ENCODE measurements at places on chromosomes 1 and 21.

- DNase-seq: no peak
These were observed 526.3 kb downstream of the MATN1 start for GRCh38 chr1:30196872-30197638.

GRCh38 chr1:27413004-27413403, 20.6 kb downstream of the GPR3 start:
- no peak for DNase-seq

DNA sequence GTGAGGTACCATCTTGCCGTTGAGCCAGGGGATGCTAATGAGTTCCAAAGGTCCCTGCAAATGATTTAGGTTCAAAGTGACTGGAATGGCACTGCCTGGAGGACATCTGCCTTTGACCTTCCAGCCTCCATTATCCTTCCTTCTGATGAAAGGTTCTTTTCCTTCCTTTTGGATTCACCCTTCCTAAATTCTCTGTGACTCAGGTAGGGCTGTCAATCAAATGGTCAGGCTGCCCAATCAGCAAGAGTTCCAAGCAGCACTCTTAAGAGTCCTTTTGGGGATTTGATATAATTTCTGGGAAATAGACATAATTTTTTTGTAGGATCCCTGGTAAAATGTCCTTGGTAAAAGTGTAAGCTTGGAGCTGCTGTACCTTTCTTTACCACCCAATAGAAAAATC, 58.8 kb upstream of the LMO4 start:
- DNase-seq: no peak

DNA sequence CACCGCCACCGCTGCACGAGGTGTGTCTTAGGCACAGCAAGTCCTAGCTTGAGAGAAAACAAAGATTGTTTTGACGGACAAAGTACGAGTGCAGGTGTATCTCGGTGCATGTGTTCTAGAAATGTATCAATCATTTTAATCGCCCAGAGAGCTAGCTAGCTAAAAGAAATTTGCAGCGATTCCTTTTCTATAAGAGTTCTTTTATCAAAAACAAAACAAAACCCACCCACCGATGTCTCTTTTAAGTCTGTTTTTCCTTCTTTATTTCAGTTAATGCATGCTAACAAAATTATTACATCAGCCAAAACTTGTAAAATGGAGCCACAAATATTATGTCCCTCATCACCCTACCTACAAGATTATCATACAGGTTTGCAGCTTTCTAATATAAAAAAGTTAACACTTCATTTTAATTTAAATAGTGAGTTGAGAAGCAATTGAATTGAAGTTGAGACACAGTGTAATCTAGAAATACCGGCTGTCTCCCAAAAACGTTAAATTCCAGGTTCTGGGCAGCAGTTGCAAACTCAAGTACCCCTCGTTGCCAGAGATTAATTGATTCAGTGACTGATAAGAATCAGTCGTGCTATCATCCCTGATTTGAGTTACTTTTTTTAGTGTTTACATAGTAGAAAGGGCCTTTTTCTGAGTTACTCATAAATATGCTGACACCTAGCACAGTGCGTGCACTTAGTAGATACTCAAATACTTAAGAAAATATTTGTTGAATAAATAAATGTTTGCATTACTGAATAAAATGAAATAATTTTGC, 1.5 kb upstream of the SYDE2 start:
- no peak for DNase-seq

DNA sequence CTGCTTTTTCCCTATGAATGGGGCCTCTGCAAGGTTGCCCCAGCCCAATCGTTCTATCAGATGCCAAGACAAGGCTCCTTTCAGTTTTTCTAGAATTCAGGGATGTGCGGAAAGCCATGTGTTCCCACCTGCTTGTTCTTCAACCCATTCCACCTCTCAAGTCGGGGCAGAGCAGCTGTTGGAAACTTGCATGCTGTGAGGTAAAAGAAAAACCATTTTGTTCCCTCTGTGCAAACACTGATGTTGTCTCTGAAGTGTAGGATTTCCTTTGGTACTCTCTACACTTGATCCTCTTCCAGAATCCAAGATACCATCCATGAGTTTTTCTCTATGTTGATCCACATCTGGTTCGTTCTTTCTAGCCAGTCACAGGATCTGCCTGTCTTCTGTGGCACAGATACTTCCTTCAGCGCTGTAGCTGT, 7.3 kb downstream of the IER5 start:
- no peak for DNase-seq

DNA sequence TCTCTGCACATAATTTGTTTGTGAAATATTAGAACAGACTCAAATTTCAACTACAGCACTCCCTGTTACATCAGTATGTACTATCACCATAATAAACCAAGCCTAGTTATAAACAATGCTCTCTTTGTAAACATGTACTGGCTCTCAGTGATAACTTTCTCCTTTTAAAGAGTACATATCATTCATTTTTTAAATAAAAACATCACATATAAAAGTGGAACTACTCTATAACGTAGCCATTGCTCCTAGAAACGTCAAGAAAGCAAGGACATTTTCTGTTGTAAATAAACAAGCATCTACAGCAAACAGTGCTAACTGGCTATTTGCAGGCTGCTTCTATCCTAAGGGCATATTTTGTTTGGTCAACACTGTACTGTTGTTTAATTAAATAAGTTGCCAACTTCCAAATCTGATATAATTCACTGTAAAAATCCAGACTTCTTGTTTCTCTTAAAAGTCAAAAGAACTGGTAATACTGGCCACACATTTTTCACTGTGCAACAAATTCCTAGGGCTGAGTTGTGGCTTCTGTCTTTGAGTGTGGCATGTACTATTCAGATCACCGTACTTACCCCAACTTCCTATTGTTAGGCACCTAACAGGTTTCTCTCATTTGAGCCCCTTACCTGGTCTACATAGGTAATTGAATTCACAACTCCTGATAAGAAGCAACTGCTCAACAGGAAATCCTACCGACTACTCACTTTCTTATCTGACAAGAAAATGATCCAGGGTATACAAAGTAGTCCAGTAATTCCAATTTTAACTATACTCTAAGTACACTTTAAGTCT, 111.9 kb downstream of the DENND1B start:
- no peak for DNase-seq

GRCh38 chr1:5857508-5858090, 134.6 kb downstream of the NPHP4 start:
- DNase-seq: no peak

DNA sequence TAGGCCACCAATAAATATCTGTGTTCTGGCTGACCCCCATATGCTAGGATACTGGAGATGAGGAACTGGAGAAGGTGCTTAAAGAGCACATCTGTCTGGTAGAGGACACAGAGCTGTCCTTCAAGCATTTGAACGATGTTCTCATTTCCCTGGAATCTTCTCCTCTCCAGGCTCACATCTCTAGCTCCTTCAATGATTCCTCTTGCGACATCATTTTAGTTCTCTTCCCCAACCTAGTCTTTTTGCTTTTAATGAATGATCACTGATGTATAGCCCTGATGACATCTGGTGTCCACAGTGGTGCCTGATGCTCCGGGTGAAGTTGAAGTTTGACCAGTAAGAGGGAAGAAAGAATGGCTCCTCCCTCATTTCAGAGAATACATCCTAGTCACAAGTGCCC, 80.8 kb upstream of the UBE2U start:
- DNase-seq: no peak

DNA sequence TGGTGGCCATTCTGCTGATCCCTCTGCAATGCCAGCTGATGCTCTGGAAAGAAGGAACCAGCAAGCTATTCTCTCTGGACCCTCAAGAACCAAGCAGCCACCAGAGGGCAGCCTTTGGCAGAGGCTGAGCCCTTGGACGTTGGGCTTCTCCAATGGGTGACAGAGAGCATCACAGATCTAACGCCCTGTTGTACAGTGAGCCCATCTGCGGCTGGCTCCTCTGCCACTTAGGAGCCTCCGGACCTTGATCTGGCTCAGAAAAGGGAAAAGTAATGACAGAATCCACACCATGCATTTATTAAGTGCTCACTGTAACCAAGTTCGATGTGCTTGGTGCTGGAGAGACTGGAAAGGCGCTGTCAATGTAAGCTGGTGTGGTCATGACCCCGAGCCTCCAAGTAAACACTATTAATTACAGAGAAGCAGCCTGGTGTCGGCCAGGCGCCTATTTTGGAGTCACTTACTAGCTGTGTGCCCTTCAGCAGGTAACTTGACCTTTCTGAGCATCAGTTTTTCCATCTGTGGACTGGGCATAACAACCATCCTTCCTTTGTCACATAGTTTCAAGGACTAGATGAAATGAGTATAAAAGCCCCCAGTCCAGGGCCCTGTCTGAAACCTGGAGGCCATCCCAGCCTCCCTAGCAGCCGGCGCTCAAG, 34.9 kb downstream of the ECE1 start:
- peak; percentile 57 for DNase-seq

DNA sequence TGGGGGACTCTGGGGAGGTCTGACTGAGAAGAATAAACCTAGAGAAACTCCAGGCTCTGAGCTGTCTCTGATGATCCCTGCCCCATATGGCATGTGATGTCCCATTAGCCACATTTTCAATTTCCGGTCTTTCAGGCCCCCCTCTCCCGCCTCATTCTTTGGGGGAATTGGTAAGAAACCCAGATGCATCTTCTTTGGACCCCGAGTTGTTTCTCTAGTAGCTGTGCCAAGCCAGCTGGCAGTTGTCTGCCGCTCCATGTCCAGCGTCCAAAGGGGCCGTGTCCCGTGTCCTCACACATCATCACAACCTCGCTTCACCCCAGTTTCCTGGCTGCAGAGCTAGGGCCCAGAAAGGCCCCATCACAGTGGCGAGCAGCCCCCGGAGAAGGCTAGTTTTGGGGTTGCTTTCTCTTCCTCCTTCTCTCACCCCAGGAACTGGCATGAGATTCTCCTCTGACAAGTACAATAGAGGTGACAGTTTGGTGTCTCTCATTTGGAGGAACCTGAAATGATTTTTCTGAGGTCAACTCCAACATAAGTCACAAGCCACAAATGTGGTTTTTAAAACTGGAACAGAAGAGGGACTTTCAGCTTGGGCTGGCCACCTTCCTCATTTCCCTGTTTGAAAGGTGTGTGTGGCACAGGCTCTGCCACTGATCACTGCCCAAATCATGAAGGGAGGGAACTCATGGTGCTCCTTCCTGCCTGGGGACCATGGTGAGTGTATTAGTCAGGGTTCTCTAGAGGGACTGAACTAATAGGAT, 6.4 kb upstream of the GPR157 start:
- no peak for DNase-seq

GRCh38 chr21:45299026-45299863, 11.6 kb upstream of the POFUT2 start:
- DNase-seq: no peak

DNA sequence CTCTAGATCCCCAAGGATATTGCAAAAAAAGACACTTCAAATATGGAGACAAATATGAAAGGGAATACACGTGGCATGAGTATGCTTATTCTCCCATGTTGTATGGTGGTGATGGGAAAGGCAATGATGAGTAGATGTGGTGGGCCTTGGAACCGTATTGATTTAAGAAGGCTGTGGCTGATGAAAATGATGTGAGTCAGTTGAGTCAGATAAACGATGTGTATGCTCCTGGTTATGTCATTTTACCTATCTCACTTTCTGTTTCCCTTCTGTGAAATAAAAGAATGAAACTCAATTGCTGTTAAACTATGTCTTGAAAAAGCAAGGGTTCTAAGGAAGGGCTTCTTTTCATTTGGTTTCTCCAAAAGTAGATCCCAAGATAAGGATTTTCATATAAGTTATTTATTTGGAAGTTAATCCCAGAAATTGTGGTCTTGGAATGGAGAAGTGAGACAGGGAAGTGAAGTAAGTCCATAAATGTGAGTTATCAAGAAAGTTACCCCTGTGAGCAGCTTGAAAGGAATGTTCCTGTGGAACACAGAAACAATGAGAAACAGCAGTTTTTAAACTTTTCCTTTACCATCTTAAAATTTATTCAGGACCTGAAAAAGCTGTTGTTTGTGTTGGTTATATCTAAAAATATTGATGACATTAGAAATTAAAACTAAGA, 292.0 kb downstream of the DUSP10 start:
- DNase-seq: no peak

GRCh38 chr1:231924180-231924579, 297.6 kb downstream of the DISC1 start:
- no peak for DNase-seq

GRCh38 chr1:114439369-114439768, 71.6 kb downstream of the TRIM33 start:
- DNase-seq: no peak

- DNase-seq: no peak
These were observed 844 bp upstream of the MEAF6 start for GRCh38 chr1:37515185-37516034.

GRCh38 chr1:26112407-26112775, 767 bp downstream of the PDIK1L start:
- no peak for DNase-seq

- DNase-seq: no peak
These were observed 79.6 kb upstream of the KCTD3 start for GRCh38 chr1:215487466-215487865.

DNA sequence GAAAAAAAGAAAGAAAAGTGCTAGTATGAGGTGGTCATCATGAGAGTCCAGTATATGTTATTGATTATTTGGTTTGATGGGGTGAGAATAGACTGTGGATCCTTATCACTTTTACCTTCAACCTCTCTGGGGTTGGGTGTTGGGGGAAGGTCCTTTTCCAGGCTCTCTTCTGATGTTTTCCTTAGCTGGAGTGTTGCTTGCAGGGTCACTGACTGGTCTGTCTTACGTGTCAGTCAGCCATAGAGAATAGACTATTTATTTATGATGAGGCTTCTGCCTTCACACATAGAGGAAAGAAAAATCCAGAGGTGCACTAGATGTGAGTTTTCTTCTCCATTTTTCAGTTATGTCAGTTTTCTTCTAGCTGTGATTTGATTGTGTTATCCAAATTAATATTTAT, 36.5 kb downstream of the MAP3K21 start:
- DNase-seq: no peak

GRCh38 chr21:14688412-14688811, 142.3 kb upstream of the SAMSN1 start:
- DNase-seq: no peak

GRCh38 chr1:60071296-60071695, 2.3 kb downstream of the C1orf87 start:
- DNase-seq: no peak

- DNase-seq: no peak
These were observed 5.1 kb downstream of the NT5C1A start for GRCh38 chr1:39666772-39667171.

GRCh38 chr1:67616394-67616985, 68.5 kb upstream of the GADD45A start:
- no peak for DNase-seq

- no peak for DNase-seq
These were observed 87.2 kb downstream of the TGFBR3 start for GRCh38 chr1:91798740-91799139.
